ENCODE measurements at places on chromosomes 5 and 9. TPM values are rescaled to one million over a fixed set of nuclear protein-coding genes. Genes with fewer than 3 reads are reported as not detected.

GRCh38 chr5:152689250-152689711 is 284.2 kb upstream of the NMUR2 start:
- H3K4me1 ChIP-seq, result peaks cover 5% of the 10 kb centered on the region
- no peaks in the 10 kb centered on the region for H3K36me3 ChIP-seq
- no peak for DNase-seq

- peak within 1 kb of the TSS; percentile 89 for H3K4me3 ChIP-seq
- peaks cover 12% of the 10 kb centered on the region for H3K27me3 ChIP-seq
- H3K4me1 ChIP-seq, result peaks cover 34% of the 10 kb centered on the region
- DNase-seq, result peak; percentile 85
Observed at GRCh38 chr9:21994556-21995005, at the start of gene CDKN2B-AS1. TSS of gene CDKN2B-AS1 (plus strand) at chr9:21994791.

GRCh38 chr9:129254566-129255287 is 76.7 kb upstream of the IER5L start:
- H3K36me3 ChIP-seq, result no peaks in the 10 kb centered on the region
- H3K27ac ChIP-seq, result no peak overlapping the region
- DNase-seq, result no peak
- H3K27me3 ChIP-seq, result peaks cover 9% of the 10 kb centered on the region
- H3K4me3 ChIP-seq, result no peak overlapping the region
- peaks cover 16% of the 10 kb centered on the region for H3K4me1 ChIP-seq

The GPX3 gene
- total RNA-seq, result 1.3 TPM

The WHRN gene
- 11.0 TPM for total RNA-seq

DNA sequence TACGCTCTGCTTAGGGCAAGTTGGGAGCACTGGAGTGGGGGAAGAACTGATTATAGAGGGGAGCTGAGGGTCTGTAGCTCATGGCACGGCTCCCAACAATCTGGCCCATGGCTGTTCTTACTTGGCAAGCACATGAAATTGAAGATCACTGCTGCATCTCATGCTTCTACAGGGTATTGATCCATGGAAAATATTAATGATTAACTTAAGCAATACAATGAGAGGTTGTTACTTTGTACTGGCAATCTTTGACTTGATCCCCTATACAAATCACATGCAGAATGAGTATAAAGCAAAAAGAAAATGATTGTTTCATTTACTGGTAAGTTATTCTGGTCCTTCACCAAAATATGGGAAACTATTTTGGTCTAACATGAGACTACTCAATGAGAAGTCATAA is 481.1 kb downstream of the PDE4D start:
- H3K4me1 ChIP-seq, result no peaks in the 10 kb centered on the region
- H3K4me3 ChIP-seq, result no peak overlapping the region
- no peak for DNase-seq
- peaks cover under 1% of the 10 kb centered on the region for H3K36me3 ChIP-seq
- no peak overlapping the region for H3K27ac ChIP-seq
